HL-60 (cell line): ENCODE measurements at places on chromosomes 3 and 15.
A peak's percentile ranks its signal among the peaks of the same experiment; 100 is the strongest.

DNA sequence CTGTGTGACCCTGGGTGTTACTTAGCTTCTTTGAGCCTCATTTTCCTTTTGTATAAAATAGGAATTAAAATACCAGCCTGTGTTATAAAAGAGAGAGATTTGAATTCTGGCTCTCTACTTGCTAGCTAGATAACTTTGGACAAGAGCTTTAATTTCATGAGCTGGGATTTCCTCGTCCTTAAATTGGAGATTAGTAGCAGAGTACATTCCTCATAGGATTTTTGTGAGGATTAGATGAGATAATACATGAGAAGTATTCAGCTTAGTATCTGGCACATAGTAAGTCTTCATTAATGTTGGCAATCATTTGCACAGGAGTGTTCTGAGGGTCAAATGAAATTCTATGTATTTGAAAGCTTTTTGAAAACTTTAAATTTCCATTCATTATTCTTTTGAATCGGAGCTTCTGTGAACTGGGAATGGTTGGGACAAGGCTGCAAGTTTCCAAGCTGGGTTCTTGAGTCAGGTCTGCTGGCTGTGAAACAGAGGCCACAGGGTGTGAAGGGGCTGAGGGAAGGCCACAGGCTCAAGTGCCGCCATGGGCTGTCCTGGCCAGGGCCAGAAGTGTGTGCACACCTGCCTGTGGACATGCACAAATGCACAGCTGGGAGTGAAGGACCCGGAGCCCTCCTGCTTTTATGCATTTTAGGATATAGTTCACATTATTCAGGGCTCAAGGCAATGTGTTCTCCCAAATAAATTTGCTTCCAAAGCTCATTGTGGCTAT, 17.2 kb downstream of the ALPK3 start:
- DNase-seq: no peak

GRCh38 chr3:15979900-15980299, 182.1 kb upstream of the ANKRD28 start:
- DNase-seq: no peak

GRCh38 chr15:85693277-85693676, 101.4 kb downstream of the KLHL25 start:
- no peak for DNase-seq

GRCh38 chr3:188192034-188192433, 38.1 kb downstream of the LPP start:
- no peak for DNase-seq

- DNase-seq: peak; percentile 63
Observed at GRCh38 chr15:90184786-90185704, 16.1 kb upstream of the SEMA4B start.

DNA sequence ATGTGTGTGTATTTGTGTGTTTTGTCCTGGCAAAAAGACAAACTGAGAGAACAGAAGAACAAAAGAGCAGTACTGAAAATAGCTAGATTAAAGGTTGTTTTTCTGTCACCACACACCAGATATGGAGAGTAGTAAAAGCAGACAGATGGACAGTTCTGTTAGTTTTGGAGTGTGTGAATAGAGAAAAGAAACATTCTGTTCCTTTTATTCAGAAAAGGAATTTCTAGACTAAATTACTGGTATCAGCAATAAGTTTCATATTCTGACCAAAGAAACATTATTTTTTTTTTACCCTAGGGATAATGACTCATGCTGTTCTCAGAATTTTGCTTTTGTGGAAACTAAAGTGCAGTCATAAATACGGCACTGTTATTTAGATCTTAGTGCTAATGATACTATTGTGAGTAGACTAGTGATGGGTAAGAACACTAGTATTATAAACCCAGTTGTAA, 32.9 kb downstream of the PIK3CA start:
- no peak for DNase-seq

DNA sequence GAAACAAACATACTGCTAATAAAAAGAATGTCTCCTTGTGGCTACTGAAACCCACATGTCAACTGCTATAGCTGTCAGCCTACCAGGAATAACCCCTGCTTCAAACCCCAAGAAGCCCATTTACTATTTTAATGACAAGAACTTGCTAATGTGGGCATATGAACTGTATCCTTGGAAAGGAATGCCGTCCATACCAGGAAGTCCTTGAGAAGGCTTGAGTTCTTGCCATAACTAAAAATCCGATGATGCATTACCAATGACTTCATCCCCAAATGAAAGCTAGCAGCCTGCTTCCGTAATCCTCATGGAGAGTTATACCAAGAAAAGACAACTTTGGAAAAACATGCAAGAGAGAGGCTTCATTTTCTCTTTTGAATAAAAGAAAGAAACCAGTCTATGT, 34.8 kb downstream of the MINDY4B start:
- no peak for DNase-seq

GRCh38 chr3:125403789-125404188, 28.7 kb upstream of the ZNF148 start:
- DNase-seq: no peak

- DNase-seq: no peak
Observed at GRCh38 chr3:37262816-37263393, 88.5 kb upstream of the LRRFIP2 start.
